ENCODE measurements at places on chromosomes 4 and X. TPM values are rescaled to one million over a fixed set of nuclear protein-coding genes. Genes with fewer than 3 reads are reported as not detected.

GRCh38 chr4:89889289-89889688 lies 5.4 kb upstream of the MMRN1 start:
- no peak for DNase-seq

ABLIM2 gene
- 20.7 TPM for total RNA-seq

- DNase-seq, result no peak
Measured at GRCh38 chr4:94232519-94232918, 24.9 kb downstream of the SMARCAD1 start.

EVC2 gene
- total RNA-seq, result 0.72 TPM

DNA sequence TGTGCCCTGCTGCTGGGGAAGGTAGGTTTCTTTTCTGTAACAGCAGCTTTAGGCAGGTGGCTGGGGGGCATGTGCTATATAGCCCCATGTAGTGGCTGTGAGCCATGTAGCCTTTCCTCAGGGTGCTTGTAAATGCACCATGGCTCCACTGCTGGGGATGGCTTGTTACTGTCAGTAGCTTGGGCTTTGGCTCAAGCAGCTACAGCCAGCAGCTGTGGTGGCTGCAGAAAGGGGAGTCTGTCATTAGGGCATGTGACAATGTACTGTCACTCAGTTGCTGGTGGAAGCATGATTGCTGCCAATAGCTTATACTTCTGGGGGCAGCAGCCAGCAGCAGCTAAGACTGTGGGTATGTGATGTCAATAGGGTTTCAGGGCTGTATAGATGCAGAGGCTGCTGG lies 33.9 kb upstream of the DDIT4L start:
- no peak for DNase-seq

DNA sequence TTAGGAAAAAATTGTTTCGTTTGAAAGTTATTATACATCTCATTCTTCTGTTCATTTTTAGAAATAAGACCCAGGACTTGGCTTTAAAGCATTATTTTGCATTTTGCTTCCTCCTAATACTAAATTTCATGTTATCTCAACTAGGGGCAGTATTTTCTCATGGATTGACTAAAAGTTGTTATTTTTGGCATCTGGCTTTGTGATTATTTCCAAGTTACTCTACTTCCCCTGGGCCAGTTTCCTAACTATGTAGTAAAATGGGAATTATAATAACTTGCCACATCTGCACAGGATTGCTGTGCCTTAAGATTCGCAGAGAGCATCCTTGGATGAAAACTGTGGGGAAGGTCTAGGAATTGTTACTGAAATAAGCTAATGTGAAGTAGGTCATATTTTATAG lies 3.0 kb downstream of the RBPJ start:
- no peak for DNase-seq

BEX4 gene
- total RNA-seq, result 39.3 TPM

PNMA6F gene
- not detected for total RNA-seq

GRCh38 chr4:107452717-107453630 lies 267.1 kb downstream of the PAPSS1 start:
- DNase-seq, result no peak

DNA sequence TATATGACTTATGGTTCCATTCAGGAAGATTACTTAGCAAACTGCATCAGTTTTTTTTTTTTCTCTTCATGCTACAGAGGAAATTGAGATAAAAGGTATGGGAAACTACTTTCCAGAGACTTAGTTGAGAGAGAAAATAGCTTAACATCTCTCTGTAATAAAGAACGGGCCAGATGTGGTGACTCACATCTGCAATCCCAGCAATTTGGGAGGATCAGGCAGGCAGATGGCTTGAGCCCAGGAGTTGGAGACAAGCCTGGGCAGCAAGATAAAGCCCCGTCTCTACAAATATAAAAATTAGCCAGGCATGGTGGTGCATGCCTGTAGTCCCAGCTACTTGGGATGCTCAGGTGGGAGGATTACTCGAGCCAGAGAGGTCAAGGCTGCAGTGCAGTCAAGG lies 271.2 kb upstream of the TENM3 start:
- no peak for DNase-seq

NEUROG2 gene
- total RNA-seq, result not detected

DNA sequence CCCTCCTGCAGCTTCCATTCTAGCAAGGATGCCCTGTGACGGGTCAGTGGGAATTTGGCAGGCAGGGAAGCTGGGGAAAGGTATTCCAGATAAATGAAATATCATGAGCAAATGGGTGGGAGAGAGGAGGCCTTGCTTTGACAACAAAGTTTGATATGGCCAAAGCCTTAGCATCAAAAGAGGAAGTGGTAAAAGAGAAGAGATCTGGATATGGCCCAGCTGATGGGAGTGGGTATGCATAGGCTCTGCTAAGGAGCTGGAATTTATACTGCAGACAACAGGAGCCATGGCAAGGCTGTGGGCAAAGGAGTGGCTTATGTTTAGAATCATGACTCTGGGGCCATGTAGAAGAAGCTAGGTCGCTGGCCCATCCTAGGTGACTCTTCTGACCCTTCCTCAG lies 89.2 kb downstream of the PJA1 start:
- DNase-seq, result no peak

DNA sequence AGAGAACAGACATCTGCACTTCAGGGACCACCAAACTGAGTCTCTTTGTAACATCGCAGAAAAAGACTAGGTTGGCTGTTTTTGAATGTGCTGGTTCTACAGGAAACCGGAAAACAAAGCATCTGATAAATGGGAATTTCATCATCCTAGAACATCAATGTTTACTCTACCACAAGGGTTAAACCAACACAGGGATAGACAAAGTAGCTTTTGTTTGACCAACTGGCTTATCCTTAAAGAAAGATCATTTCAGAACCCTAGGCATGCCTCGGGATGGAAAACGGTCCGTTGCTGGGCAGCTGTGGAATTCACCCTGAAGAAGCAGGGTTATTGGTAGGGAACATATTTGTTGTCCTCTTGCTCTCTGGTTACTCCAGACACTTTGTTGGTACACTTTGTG lies 2355.5 kb upstream of the AGA start:
- DNase-seq, result no peak

DNA sequence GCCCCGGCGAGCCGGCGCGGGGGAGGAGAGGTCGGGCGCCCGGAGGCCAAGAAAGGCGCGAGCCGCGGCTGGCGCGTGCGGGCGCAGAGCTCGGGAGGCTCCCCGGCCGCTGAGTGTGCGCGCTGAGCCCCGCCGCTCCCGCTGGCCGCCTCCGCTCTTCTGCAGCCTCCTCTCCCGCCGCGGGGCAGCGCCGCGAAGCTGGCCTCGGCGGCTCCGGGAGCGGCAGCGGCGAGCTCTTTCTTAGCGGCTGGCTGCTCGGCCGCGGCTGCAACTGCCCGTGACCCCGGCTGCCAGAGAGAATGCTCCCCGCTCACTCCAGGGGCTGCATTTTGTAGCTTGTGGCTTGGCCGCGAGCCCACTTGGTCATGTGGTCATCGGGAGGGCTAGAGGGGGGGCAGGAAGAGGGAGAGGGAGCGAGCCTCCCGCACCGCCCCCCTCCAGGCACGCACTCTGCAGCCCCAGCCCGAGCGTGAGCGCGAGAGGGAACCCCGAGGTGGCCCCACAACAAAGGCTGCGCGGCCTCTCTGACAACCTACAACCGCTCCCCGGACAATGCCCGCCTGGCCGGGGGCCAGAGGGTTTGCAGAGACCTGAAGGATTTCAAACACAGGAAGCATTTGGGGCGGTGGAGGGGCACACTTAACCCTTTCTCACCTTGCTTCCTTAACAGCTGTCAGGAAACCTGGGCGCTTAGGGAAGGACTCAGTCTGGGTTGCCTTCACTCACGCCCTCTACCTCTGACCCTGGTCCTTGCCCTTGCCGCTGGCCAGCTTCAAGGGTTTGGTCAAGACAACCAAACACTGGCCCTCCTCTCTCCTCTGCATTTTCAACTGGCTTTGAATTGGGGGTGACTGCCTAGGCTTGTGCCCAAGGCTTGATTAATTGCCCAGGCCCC lies at the start of gene APLN:
APLN (minus strand) TSS at position 305 of the 895 bp plus-strand sequence. CDS start 326 bp downstream, outside the sequence.
- peak; percentile 76 for DNase-seq

- no peak for DNase-seq
Measured at GRCh38 chr4:40986375-40986774, 228.0 kb downstream of the APBB2 start.

TMPRSS11D gene
- total RNA-seq, result not detected

DNA sequence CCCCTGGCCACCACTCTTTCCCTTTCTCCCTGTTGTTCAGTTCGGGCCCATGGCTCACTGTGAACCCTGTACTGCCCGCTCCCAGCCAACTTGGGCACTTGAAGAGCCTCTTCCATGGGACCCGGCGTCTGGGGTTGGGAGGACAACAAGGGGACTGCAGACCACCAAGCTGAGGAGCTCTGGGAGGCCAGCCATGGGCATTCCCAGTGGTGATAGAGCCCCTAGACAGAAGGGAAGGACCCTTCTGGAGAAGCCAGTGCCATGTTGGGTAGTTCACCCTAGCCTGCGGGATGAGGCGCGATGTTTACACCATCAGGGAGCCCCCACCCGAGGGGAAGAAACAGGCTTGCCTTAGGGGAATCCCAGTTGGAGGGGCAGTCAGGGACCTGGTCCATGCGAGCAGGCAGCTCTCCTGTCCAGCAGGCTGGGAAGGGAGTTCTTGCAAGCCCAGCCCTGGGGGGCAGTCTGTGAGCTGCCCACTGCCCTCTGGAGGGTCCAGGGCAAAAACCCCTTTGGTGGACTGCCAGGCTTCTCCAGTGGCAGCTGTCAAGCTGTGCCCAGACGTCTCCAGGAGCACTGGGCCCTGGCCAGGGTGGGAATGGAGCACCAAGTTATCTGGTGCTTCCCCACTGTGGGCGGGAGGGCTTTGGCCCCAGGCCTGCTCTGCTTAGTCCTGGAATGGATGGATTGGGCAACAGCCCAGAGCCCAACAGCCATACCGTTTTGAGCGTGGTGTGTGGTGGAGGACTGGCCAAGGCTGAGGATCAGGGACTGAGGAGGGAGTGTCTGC lies 23.7 kb upstream of the UBA1 start:
- DNase-seq, result peak; percentile 69

DNA sequence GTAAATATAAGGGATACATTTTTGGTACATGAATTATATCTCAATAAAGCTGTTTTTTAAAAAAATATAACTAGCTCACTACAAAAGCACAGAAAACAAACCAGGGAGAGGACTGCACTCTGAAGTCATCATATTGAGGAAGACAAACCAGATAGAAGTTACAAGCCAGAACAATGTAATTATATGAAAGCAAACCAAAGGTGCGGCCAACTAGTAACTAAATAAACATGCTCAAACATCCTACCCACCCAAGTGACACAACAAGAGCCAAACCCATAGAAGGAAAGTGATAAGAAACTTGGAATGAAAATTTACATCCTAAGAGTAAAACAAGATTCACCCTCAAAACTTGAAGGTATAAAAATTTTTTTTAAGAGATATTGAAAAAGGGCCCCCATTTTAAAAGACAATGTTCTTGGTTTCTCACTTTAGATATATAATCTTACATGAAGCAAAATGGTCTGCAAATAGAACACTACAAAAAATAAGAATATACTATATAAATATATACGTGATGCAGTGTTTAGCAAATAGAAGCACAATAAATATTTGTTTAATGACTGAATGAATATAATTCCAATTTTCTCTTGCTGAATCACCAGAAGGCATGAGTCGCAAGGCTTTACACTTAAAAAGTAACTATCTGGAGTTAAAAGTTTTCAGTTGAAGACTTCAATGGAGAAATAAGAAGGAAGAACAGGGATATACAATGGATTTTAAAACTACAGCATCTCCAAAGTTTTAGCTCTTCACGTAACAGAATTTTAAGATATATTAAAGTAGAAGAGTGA lies 4.0 kb upstream of the SH3D19 start:
- DNase-seq, result no peak

GRCh38 chr4:84401701-84402306 lies 97.3 kb downstream of the NKX6-1 start:
- no peak for DNase-seq

GRCh38 chr4:2886161-2886560 lies 42.5 kb downstream of the ADD1 start:
- no peak for DNase-seq

S100P gene
- total RNA-seq, result 1.8 TPM

SHOX gene
- not detected for total RNA-seq

DNA sequence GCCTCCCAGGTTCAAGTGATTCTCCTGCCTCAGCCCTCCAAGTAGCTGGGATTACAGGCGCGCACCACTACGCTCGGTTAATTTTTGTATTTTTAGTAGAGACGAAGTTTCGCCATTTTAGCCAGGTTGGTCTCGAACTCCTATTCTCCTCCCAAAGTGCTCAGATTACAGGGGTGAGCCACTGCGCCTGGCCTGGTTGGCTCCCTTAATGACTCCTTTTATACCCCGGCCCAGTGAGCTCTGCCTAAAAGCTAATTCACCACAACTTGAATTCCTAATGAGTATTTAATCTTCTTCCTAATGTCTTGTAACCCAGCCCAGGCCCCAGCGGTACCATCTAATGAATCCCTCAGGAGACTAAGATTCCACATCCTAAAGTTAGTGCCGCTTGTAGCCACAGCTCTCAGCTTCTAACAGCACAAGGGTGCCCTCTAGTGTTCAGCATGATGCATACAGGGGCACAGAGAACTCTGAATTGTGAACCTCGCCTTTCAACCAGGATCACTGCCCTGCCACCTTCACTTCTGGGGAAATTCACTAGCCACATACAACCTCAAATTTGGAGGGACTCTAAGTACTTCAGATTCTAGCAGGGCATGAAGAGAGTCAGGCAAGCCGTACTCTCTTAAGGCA lies 89.5 kb downstream of the OR13H1 start:
- DNase-seq, result peak; percentile 22

GRCh38 chrX:109842611-109843010 lies 109.6 kb upstream of the ACSL4 start:
- DNase-seq, result no peak

RAB9B gene
- 22.8 TPM for total RNA-seq

DNA sequence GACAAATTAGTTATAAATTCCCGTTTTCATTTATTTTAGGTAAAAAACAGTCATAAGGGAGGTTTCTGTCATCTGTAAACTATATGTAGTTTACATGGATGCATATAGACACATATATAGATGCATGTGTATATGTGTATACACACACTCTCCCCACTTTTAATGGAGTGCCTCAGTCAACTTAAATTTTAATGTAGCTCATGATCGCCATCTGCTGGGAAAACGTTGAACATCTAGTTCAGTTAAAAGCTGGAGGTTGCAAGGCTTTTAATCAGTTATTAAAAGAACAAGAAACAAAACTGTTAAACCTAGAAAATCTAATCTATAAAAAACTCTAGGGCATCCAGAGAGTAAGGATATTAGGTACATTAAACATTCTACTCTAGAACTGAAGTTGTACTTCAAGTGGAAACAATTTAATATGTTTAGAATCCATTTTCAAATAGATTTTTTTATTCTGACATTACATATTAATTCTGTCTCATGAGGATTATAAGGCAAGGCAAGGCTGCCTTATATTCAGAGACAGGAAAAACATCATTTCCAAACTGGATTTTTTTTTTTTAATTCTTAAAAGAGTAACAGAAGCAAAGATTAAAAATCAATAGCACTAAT lies 122.6 kb downstream of the SHISA3 start:
- no peak for DNase-seq

DNA sequence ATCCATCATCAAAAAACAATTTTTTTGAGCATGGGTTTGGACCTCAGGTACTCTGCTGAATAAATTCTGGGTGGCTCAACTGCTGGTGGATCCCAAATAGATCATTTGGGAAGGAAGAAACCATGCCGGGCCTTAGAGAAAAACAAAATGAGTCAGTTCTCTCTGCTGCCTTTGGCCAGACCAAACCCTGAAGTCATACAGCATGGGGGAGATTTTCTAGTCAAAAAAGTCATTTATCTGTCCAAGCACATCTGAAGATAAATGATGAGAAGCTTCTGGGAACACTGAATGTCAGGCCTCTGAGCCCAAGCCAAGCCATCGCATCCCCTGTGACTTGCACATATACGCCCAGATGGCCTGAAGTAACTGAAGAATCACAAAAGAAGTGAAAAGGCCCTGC lies 261.4 kb downstream of the DHX15 start:
- no peak for DNase-seq
